Panc1 (cell line): ENCODE measurements at places on chromosomes 4 and X.
A peak's percentile ranks its signal among the peaks of the same experiment; 100 is the strongest.

DNA sequence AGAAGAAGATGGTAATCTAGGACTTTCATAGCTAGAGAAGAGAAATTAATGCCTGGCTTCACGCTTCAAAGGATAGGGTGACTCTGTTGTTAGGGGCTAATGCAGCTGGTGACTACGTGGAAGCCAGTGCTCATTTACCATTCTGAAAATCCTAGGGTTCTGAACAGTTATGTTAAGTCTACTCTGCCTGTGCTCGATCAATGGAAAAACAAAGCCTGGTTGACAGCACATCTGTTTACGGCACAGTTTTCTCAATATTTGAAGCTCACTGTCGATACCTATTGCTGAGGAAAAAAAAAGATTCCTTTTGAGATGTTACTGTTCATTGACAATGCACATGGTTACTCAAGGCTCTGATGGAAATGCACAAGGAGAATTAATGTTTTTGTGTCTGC, 182.6 kb upstream of the NUDT6 start:
- DNase-seq = no peak
- H3K27me3 ChIP-seq = no peaks in the 10 kb centered on the region
- no peaks in the 10 kb centered on the region for H3K36me3 ChIP-seq
- H3K27ac ChIP-seq = peak overlapping the region; percentile 79; the same call in 1 of the 2 replicates

DNA sequence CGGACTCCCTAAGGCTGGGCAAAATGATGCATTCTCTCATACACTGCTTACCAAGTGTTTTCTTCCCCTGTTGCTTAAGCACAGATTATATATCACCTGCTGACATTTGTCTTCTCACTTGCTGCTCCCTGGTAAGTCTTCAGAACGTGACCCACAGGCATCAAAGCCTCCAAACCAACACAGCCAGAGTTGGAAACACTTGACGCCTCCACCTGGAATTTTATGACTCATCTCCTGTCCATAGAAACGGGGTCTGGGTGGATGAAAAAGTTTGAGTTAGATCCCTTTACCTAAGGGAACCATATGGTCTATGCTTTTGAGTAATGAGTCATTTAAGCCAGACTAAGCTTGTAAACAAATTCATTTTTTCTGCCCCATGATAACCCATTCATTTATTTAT, 251.6 kb downstream of the USP46 start:
- H3K27me3 ChIP-seq = no peaks in the 10 kb centered on the region; the same call in 1 of the 2 replicates
- H3K4me3 ChIP-seq = no peak overlapping the region
- no peak for DNase-seq
- no peaks in the 10 kb centered on the region for H3K36me3 ChIP-seq

- H3K27me3 ChIP-seq = no peaks in the 10 kb centered on the region
- H3K4me3 ChIP-seq = no peak overlapping the region
- H3K27ac ChIP-seq = no peak overlapping the region
Measured at GRCh38 chrX:138771047-138771446, 59.5 kb upstream of the FGF13 start.

- no peak overlapping the region for H3K27ac ChIP-seq
- no peaks in the 10 kb centered on the region for H3K4me1 ChIP-seq
- no peaks in the 10 kb centered on the region for H3K36me3 ChIP-seq
- no peak overlapping the region for H3K4me3 ChIP-seq
- no peak for DNase-seq
- H3K27me3 ChIP-seq = no peaks in the 10 kb centered on the region
Measured at GRCh38 chr4:52989865-52990264, 127.7 kb downstream of the RASL11B start.

DNA sequence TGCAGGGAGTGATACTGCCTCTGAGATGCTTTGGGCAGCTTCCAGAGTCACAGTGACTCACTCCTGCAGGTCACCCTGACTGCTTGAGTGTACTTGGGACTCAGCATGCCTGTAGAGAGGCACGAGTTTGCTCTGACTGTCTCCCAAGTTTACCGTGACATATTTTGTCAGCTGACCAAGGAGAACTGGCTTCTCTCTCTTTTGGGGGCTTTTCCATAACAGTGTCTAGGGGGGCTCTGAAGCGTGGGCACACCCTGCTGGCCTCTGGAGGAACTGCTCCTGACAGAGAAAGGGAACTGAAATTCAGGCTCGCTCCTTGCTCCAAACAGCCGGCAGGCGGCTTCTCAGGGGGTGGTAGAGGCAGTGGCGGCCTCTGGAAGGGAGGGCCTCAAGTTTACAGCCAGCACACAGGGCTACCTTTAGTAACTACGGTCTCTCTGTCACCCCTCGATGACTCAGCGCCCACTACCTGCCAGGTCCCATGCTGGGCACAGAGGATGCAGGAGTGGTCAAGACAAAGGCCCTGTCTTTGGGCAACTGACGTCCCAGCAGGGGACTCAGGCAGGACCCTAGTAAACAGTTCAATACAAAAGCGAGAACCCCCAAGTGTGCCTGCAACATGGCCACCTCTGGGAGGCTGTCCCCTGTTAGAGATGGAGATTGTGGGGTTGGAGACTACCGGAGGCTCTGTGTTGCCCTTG, 17.8 kb downstream of the ZNF185 start:
- no peaks in the 10 kb centered on the region for H3K36me3 ChIP-seq
- H3K4me1 ChIP-seq = peaks cover 9% of the 10 kb centered on the region
- H3K4me3 ChIP-seq = no peak overlapping the region
- no peak overlapping the region for H3K27ac ChIP-seq
- H3K27me3 ChIP-seq = no peaks in the 10 kb centered on the region

DNA sequence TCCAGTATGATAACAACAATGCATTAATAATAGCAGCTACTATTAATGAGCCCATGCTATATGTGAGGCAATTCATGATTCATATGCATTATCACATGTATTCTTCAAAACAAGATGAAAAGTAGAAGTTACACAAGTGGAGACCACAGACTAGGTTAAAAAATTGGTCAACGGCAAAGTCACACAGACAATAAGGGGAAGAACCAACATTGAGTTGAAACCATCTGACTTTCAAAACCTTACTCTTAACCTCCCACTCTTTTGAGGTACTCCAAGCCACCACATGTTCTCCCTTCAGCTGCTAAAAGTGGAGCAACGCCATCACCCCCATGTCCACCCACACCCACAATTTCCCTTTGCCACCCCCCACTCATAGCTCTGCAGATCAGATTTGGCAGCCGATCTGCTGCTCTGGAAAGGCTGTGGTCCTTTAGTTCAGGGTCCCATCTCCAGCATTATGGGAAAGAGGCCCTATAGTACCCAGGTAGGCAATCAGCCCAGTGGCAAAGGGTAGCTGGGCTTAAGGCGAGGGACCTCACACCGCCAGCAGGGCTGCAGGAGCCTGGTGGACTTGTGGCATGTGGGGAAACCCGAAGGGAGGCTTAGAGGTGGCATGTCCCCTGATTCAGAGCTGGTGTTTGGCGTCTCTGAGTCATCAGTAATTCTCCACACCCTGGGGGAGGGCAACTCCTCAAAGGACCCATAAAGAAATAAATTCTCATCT, 33.5 kb upstream of the CYBB start:
- H3K27me3 ChIP-seq = no peaks in the 10 kb centered on the region
- no peak for DNase-seq
- no peaks in the 10 kb centered on the region for H3K4me1 ChIP-seq
- H3K36me3 ChIP-seq = no peaks in the 10 kb centered on the region

DNA sequence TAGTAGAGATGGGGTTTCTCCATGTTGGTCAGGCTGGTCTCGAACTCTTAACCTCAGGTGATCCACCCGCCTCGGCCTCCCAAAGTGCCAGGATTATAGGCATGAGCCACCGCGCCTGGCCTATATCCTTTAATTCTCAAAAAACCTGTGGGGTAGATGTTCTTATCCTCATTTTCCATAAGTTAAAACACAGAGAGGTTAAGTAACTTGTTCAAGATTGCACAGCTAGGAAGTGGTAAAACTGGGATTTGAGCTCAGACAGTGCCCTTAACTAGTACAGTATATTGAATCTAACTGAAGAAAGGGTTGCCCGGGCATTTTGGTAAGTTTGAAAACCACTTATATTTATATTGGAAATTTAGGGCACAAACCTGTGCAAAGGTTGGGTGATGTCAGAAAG, 116.0 kb downstream of the GLUD2 start:
- no peaks in the 10 kb centered on the region; the same call in 1 of the 2 replicates for H3K36me3 ChIP-seq
- no peaks in the 10 kb centered on the region for H3K27me3 ChIP-seq
- DNase-seq = no peak
- H3K4me3 ChIP-seq = no peak overlapping the region

DNA sequence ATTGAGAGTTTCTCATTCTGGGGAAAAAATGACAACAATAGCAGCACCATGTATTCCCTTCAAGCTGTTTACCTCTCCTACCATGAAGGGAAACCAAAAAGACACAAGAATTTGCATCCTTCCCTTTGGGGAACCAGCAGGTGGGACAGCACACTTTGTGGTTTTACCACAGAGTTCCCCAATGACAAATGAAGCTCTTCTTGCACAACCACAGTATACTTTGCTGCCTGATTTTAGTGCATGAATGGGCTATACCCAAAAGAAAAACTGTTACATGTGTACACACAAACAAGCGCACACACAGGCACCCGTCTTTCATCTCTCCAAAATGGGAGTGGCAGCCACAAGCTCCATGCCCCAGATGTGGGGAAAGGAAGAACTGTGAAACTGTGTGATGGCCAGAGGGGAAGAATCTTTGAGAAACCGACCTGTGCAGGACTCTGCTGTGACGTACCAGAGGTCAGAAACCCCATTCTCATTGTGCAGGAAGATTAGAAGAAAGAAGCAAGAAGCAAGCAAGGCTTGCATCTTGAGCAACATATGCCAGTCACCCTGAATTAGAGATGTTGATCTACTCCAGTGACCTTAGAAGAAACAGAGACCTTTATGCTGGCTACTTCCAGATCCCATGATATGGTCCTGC, 2.7 kb upstream of the MAML3 start:
- H3K27ac ChIP-seq = no peak overlapping the region
- H3K36me3 ChIP-seq = no peaks in the 10 kb centered on the region
- H3K4me1 ChIP-seq = peaks cover 4% of the 10 kb centered on the region; the same call in 1 of the 2 replicates
- no peak overlapping the region for H3K4me3 ChIP-seq

GRCh38 chrX:104195489-104196084, 29.3 kb downstream of the FAM199X start:
- no peak overlapping the region for H3K27ac ChIP-seq
- no peaks in the 10 kb centered on the region for H3K4me1 ChIP-seq
- H3K27me3 ChIP-seq = no peaks in the 10 kb centered on the region
- peak; percentile 33 for DNase-seq
- H3K4me3 ChIP-seq = no peak overlapping the region
- H3K36me3 ChIP-seq = peaks cover 32% of the 10 kb centered on the region

DNA sequence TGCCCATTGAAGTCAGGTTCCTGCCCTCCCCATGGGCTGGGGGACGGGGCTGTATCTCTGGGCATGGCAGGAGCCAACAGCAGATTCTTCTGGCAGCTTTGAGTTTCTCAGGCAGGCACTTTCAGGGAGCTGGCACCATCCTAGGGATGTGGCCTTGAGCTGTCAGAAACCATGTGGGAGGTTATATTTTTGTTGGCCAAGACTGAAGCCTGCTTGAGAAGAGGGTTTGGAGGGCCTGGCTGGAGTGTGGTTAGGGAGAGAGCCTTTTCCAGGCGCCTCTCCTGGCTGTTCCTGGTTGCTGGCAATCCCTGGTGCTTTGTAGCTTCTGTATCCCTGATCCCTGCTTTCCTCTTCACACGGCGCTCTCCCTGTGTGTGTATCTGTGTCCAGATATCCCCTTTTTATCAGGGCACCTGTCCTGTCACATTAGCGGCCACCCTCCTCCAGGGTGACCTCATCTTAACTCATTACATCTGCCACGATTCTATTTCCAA, 30.6 kb upstream of the SORCS2 start:
- DNase-seq = no peak
- no peak overlapping the region for H3K4me3 ChIP-seq
- no peaks in the 10 kb centered on the region for H3K4me1 ChIP-seq
- H3K36me3 ChIP-seq = no peaks in the 10 kb centered on the region

DNA sequence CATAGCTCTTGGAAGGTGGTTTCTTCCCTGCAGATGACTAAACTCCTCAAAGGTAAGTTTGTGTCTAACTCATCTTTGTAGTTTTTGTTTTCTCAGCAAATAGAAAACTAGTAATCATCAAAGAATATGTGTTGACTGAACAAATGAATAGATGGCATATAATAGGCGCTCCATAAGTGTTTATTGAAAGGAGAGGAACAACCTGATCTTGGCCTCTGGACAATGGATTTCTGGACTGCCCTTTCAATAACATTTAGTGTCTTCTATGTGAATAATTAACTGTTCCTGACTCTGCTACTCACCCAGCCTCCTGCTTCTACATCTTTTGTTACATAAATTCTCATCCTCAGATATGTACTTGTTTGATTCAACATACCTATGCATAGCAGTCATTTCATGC, 399.1 kb downstream of the PPP1R2C start:
- no peaks in the 10 kb centered on the region for H3K36me3 ChIP-seq
- no peak for DNase-seq
- H3K27ac ChIP-seq = no peak overlapping the region
- H3K4me1 ChIP-seq = no peaks in the 10 kb centered on the region
- no peaks in the 10 kb centered on the region for H3K27me3 ChIP-seq
- H3K4me3 ChIP-seq = no peak overlapping the region

GRCh38 chrX:6041630-6042029, 187.0 kb downstream of the NLGN4X start:
- H3K27ac ChIP-seq = no peak overlapping the region
- no peak for DNase-seq
- no peak overlapping the region for H3K4me3 ChIP-seq
- H3K27me3 ChIP-seq = no peaks in the 10 kb centered on the region

- H3K27ac ChIP-seq = no peak overlapping the region
- H3K4me1 ChIP-seq = no peaks in the 10 kb centered on the region
- no peaks in the 10 kb centered on the region for H3K36me3 ChIP-seq
- H3K4me3 ChIP-seq = no peak overlapping the region
Measured at GRCh38 chr4:25524663-25525062, 131.0 kb upstream of the SLC34A2 start.

DNA sequence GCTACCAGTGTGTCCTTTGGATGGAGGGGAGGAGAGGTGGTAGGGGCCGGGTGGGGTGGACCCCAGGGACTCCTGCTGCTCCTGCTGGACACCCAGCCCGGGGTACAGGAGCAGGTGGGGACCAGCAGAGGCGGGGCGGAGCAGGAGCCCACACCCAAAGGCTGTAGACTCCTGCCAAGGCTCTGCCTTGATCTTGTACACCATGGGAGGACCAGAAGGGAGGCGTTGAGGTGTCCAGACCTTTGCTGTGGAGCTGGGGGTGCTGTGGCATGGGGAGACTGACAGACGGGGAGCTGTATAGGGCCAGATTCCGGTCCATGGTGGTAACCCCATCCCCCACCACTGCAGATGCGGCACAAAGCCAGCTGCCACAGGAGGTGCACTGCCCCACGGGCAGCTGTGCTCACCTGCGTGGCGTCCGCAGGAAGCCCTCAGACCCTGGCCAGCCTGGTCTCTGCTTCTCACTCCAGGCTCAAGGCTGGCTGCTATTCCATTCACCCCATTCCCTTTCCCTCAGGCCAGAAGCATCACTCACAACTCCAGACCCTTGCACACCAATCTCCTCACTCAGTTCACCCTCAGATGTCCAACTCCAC, 5.0 kb upstream of the SLC26A1 start:
- no peaks in the 10 kb centered on the region for H3K36me3 ChIP-seq
- no peak overlapping the region for H3K27ac ChIP-seq
- H3K4me1 ChIP-seq = peaks cover 9% of the 10 kb centered on the region
- DNase-seq = no peak
- no peak overlapping the region for H3K4me3 ChIP-seq
